GM12865 (cell line): ENCODE measurements at places on chromosomes 7 and 10.

DNA sequence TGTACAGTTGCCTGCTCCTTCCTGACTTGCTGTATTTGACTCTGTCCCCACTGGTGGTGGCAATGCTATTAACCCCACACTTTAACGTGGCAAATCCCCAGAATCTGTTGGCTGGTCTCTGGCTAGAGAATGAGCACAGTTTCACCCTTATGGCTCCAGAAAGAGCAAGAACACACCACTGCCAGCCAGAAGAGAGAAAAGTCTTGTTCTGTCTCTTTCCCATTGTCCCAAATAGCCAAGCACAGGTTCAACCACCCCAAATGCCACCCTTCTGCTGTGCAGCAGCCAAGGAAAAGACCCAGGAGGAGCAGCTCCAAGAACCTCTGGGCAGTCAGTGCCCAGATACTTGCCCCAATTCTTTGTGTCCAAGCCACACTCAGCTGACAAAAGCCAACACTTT is 11.3 kb downstream of the SLC16A9 start:
- DNase-seq, result no peak

DNA sequence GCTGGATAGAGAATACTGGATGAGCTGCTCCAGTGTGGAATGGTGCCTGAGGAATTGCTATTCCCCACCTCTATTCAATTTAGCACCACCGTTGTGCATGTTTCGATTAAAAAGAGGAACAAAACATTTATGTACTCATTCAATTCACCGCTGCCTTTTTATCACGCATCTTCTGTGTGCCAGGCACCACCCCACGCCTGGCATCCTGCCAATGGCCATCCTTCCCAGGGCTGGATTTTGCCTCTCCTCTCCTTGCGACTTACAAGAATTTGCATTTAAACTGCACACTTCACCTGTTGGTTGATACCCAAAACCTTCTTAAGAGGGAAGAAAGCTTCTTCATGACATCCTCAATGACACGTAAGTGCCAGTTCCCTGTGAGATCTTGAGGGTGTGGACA is 110.2 kb upstream of the DPP6 start:
- DNase-seq, result no peak

DNA sequence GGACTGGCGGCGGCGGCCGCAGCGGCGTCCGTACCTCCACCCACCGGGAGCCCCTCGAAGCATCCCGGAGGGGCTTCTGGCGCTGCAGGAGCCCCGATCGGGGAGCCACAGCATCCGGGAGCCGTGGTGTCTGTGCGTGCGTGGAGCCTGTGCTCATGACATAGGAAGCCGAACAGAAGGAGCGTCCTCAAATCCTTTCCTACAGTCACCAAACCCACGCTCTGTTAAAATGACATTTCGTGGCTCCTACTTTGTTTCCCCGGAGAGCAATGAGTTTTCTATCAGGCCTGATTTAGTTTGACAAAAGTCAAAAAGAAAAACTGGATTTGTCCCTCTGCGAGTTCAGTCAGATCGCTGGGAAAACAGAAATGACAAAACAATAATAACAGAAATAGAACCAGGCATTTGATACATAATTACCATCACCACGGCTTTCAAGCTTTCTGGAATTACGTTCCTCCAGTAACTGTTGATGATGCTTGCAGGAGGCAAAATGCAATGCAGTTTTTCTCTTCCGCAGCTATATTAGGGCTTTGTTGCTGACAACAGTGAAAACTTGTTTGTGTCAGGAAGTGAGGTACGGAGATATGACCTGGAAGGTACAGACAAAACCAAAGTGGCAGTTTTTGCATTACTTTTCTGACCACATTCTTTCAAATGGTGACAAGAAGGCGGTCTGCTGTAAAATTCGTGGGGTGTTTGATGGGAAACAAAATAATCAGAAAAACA is 219.3 kb upstream of the MKLN1 start:
- peak; percentile 87 for DNase-seq

DNA sequence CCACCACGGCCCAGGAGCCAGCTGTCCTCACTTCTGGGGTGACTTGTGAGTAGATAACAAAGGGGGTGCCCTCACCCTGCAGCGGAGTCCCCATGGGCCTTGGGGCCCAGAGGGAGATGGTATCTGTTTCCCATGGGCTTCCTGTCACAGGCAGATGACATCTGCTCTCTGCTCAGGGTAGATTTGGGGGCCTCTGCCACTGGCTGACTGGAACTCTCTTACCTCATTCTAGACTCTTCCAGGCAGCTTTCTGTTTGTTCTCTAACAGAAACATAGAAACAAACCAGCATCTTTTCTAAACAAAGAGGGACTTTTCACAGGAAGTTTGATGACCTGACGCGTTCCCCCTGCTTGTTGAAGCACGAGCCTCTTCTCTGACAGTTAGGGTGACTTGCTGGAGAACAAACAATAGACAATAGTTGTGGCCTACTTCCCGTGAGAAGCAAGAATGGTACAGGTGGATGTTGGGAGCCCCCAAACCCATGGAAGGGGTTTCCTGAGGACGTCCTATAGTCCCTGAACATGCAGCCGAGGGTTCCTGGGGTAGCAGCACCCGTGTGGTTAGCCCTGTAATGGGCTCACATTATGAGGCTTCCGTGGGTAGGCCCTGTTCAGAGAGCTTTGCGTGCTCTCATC is 61.6 kb downstream of the GRK5 start:
- peak; percentile 89 for DNase-seq

DNA sequence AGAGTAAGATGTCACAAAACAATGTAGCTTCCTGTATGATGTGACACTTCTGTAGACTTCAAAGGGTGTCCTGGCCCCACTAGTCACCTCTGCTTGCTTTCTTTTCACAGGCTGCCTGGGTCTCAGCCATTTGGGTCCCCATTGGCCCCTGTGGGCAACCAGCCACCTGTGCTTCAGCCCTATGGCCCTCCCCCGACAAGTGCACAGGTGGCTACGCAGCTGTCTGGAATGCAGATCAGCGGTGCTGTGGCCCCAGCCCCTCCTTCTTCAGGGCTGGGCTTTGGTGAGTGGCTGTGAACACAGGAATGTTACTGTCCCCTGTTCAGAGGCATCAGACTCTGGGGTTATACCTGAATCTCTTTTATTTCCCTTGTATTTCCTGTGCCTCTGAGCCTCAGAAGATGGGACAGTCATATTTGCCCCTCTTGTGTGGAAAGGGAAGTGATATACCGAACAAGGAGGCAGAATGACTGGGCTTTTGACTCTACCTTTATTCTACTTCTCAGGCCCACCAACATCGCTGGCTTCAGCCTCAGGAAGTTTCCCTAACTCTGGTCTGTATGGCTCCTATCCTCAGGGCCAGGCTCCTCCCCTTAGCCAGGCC is 15.4 kb downstream of the SEC24C start:
- DNase-seq, result no peak

DNA sequence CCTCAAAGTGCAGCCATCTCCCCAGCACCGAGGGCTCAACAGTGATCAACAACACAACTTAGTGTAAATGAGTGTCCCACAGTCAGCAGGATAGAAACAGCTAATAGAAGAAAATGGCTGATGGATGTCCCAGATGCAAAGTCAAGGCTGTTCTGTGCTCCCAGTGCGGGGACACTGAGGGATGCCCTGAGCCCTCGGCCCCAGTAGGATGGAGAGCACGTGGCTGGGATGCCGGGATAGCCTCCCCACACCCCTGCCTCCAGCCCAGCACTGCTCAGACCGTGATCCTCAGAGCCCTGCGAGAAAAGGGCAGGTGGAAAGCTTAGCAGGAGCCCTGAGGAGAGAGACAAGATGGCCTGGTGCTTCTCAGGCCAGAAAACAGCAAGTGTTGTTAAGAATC is 243.9 kb upstream of the TCERG1L start:
- DNase-seq, result no peak

- no peak for DNase-seq
These were observed 195.3 kb downstream of the FAM107B start for GRCh38 chr10:14579405-14579804.

- no peak for DNase-seq
These were observed 349.1 kb downstream of the TCERG1L start for GRCh38 chr10:130962240-130963051.

- no peak for DNase-seq
These were observed 223.4 kb downstream of the SEC23IP start for GRCh38 chr10:120115959-120116358.

- DNase-seq, result no peak
These were observed 114.8 kb upstream of the NPY start for GRCh38 chr7:24169077-24169624.
